Muscle of leg (tissue), 16 donors: ENCODE measurements at places on chromosomes 1 and 21. TPM values are rescaled to one million over a fixed set of nuclear protein-coding genes. Genes with fewer than 3 reads are reported as not detected.

RPTN gene
- not detected for total RNA-seq

CCDC30 gene
- 1.7 TPM for total RNA-seq

MAGI3 gene
- total RNA-seq: 15.0 TPM

CR1 gene
- 1.5 TPM for total RNA-seq

AMPD1 gene
- total RNA-seq: 49.3 TPM

- peak; percentile 86 for DNase-seq
Measured at GRCh38 chr1:185733818-185734735, at the start of gene HMCN1. HMCN1 (plus strand) TSS chr1:185734391; CDS start chr1:185734780, 389 bp downstream.

- DNase-seq: no peak
Measured at GRCh38 chr1:41977326-41977725, 58.6 kb upstream of the HIVEP3 start.

DNA sequence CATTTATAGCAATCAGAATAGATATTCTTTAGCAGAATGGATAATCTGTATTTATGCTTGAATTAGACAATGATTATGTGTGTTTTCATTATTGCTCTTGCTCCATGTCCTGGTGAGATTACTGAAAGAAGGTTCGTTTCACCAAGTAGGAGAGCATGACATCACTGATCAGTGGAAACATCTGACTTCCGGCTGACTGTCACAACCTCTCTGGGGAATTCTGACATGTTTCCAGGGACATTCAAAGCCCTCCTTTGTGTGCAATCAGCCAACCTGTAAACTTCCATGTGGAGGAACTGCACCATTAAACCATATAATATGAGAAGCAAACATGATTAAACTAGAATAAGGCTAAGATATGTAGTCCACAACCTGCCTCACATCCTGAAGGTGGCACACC, 424.8 kb upstream of the ADGRL4 start:
- DNase-seq: no peak

DNA sequence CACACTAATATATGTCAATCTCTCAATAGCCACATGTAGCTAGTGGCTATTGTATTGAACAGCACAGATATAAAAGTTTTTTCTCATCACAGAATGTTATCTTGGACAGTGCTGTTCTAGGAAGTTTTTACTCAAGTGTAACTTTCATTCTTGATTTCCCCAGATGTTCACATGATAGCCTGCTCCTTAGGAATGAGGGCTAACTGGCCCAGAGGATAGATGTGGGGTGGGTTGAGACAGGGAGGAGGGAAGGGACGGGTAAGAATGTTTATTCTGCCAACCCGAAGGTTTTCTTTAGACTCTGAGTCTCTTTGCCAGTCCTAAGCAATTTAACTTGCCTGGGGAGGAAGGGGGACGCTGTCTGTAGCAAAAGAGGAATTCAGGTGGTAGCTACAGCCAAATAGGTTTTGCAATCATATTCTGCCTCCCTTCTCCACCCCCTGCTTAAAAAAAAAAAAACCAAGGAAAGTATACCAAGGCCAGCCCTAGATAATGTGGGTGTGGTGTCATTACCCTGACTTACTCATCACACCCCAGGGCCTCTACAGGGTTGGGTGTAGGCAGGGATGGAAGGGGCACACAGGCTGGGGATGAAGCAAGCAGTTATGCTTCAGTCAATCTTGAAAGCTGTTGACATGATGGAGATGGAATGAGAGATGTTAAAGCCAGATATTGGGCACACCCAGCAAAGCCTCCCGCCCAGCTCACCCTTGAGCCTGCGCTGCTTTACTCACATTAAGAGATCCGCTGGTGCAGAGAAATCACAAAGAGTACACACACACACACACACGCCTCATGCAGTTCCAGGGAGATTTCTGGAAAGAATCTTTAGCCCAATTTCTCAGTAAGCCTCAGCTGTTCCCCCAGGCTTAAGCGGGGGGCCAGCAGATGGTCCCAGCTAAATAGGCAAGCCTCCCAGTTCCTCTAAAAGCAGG, 59.9 kb downstream of the PLXNA2 start:
- peak; percentile 86 for DNase-seq

DNA sequence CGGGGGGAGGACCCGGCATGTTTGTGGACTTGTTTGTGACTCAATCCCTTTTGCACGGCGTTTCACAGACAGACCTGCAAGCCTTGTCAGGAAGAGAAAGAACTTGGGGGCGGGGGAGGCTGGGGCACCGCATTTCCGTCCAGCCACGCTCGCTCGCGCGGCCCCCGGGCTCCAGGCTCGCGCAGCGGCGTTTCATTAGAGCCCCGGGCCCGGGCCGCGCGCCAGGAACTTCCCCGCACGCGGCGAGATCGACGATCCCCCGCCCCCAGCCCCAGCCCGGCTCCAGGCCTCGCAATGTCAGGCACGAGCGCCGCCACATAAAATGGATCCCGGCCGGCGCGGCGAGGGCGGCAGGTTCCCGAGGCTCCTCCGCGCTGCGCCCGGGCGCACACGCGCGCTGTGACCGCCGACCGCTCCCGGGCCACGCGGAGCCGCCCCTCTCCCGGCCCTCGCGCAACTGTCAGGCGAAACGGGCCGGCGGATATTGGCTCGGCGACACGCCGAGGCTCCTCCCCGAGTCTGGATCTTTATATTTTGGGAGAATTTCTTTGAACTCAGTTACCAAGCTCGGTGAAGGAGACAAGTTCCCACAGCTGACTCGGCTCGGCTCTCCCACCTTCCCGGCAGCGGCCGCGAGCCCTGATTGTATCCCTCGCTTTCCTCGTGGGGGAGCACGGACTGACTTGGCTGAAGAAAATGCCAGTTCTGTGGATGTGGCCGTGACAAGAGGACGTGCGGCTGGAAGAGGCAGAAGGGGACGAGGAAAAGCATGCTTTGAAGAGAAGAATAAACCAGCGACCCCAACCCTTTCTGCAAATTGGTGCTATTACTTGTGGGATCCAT, at the start of gene KIF26B:
KIF26B (plus strand) TSS at position 557 of the 843 bp plus-strand sequence. CDS start 440 bp downstream, outside the sequence.
- DNase-seq: peak; percentile 51

GRCh38 chr21:39553331-39553730, 59.4 kb upstream of the B3GALT5 start:
- peak; percentile 43 for DNase-seq
